ENCODE measurements at places on chromosomes 11 and 22.

GRCh38 chr11:110431051-110431672 lies 1.4 kb downstream of the FDX1 start:
- no peak for DNase-seq

GRCh38 chr22:29040385-29041275 lies 21.0 kb downstream of the C22orf31 start:
- DNase-seq = peak; percentile 48

- DNase-seq = no peak
Measured at GRCh38 chr11:70435361-70435760, 37.0 kb downstream of the CTTN start.

DNA sequence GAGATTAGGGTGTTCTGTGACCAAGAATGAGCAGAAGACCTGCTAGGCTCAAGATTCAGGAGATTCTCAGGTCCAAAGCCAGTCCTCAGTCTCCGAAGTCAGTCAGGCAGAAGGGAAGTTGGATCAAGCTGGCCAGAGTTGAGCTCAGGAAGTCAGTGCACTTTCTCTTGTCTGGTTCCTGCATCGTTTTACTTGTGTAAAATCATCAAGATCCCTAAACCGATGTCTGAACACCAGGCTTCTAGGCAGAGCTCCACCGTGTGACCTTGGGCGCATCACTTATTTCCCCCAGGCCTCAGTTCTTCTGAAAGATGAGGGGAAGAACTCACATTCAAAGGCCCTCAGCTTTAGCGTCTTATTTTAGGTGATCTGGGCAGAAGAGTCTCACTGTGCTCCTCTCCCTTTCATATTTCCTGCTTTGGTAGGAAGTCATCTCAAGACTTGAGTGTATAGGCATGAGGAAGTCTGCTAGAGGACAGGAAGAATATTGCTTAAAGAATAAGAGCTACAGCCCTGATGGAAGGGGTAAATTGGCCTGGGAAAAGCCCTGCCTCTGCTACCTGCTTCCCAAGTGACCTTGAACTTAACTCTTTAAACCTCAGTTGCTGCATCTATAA lies 20.2 kb downstream of the NF2 start:
- DNase-seq = no peak

GRCh38 chr11:57203359-57203758 lies 21.6 kb downstream of the LRRC55 start:
- DNase-seq = no peak

DNA sequence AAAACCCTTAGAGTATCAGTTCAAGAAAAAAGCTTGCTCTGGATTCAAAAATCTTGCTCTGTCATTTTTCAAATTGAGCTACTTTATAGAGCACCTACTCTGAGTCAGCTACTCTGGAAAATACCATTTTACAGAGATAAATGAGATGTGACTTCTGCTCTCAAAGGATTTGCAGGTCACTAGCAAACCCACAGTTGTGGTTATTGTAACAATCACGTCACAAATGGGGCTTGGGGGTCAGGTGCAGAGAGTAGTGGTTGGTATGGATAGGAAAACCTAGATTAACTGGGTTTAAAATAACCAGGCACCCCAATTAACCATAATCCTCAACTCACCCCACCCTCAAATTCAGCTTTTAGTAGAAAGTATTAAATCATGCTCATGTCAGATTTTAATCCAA lies 52.3 kb downstream of the MSANTD4 start:
- DNase-seq = no peak

- no peak for DNase-seq
Measured at GRCh38 chr22:37026325-37026724, 6.8 kb downstream of the MPST start.

- DNase-seq = no peak
Measured at GRCh38 chr11:108549319-108549885, 44.2 kb downstream of the EXPH5 start.

DNA sequence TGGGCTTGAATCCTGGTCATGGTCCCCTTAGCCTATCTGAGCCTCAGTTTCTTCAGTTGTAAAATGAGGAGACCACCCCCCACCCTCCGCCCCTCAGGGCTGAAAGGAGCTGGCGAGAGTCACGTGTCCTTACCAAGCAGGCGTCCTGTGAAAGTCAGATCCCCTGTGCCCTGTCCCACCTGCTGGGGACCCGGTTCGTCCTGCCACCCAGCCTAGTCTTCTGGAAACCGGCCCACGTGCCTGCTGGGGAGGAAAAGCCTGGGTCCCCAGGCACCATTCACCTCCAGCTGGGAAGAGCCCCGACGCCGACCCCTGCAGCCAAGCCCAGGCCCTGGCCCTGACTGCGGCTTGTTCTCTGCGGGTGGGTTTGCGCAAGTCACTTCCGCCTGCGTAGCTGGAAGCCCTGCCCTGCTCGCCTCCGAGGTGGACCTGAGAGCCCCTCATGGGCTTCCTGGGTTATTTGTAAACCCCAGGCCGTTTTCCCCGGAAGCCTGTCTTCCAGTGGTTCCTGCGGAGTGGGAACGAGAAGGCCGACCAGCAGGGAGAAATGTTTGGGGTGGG lies 679 bp upstream of the SSH3 start:
- DNase-seq = no peak

GRCh38 chr11:13495929-13496328 lies at the start of gene PTH:
Gene PTH, minus strand, starts transcription at chr11:13495997. Its CDS starts 3,142 bp downstream, at chr11:13492855.
- DNase-seq = no peak

- no peak for DNase-seq
Measured at GRCh38 chr11:12160680-12161079, 50.3 kb downstream of the MICAL2 start.

GRCh38 chr11:134592391-134592990 lies 180.4 kb upstream of the B3GAT1 start:
- no peak for DNase-seq

DNA sequence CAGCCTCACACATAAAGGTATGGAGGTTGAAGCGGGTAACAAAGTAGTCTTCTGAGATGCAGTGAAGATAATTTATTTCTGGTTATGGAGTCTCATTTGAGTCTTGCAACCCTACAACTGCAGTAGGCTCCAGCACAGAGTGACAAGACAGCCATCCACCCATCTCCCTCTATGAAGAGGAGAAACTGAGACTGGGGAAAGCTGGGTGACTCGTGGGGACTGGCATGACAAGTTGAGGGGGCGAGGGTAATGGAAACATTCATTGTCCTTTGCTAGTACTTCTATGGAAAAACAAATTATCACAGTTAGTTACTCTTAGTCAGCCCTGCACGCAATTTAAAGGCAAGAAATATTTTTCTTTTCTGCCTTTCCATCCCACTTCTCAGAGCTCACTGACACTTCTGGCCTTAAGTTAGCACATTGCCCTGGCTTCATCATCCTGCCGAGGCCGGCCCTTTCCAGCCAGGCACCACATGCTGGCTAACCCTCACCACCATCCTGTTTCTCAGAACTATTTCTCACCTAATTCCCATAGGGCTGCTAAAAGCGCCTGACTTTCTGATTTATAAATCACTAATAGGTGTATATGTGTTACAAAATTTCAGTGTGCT lies 361.1 kb downstream of the ETS1 start:
- DNase-seq = no peak
